ENCODE measurements at places on chromosomes 6 and 20.

- DNase-seq, result no peak
These were observed 155.3 kb upstream of the ZNF217 start for GRCh38 chr20:53748821-53749421.

DNA sequence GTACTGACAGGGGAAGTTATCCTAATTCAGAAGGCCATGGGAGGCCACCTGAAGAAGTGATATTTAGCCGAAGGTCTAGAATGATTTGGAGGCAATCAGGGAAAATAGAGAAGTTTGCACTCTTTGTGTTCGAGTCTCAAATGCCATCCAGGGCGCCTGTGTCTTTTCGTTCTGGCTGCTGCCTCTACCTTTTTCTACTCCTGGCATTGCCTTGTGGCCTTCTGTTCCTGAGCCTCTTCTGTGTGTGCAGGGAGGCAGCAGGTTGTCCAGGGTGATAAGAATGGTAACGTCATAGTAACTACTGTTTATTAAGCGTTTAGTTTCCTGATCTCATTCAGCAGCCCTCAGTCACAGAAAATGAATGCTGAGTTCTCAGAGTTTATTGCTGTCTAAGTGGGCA lies 252.1 kb downstream of the FARS2 start:
- DNase-seq, result no peak

DNA sequence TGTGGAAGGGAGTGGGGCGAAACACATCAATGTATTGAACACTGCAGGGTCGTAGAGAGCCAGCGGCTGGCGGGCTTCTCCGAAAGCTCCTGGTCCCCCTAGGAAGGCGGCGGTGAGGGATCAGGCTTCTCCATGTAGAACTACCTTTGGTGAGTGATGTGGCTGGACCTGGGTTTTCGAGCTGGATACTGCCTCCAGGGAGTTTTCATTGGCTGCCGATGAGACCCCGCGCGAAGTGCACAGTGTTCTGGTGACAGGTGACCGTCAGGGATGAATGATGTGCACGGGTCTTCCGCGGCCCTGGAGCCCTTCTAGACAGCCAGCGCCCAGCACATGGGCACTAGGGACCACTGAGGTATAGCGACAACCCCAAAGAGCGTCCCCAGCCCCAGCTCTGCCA lies 16.4 kb downstream of the ABT1 start:
- DNase-seq, result no peak

DNA sequence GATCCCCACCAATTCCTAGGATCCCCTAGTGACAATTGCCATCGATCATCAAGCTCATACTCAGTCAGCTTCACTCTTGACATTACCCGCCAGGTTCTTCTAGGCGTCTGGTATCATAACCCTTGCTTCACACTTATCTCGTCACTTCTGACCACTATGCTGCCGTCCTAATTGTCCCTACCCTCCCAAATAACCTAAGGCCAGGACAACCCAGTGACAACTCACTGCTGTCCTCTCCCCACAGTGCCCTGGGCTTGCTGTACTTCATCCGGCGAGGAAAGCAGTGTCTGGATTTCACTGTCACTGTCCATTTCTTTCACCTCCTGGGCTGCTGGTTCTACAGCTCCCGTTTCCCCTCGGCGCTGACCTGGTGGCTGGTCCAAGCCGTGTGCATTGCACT lies 3.7 kb downstream of the SYS1 start:
- no peak for DNase-seq

GRCh38 chr20:62409086-62409853 lies 2.2 kb upstream of the CABLES2 start:
- no peak for DNase-seq

- no peak for DNase-seq
These were observed 10.6 kb downstream of the NRN1 start for GRCh38 chr6:5995949-5996713.

DNA sequence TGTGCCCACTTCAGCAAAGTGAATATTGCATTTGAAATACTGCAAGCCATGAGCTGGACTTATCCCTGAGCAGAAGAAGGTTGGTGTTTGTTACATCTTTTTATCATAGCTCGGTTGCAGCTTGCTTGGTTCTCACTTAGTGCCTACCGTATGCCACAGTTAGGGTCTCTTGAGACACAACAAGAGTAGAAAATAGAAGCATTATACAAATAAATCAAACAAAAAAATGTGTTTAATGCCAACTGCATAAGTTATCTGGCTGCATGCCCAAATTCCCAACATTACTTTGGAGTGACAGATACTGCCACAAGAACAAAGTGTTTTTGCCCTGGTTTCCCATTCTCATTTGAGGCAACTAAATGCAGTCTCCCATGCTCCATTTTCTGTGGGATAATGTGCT lies 53.9 kb upstream of the LAMP5 start:
- DNase-seq, result peak; percentile 5

- no peak for DNase-seq
These were observed 126.9 kb downstream of the DHX35 start for GRCh38 chr20:39089029-39089428.

DNA sequence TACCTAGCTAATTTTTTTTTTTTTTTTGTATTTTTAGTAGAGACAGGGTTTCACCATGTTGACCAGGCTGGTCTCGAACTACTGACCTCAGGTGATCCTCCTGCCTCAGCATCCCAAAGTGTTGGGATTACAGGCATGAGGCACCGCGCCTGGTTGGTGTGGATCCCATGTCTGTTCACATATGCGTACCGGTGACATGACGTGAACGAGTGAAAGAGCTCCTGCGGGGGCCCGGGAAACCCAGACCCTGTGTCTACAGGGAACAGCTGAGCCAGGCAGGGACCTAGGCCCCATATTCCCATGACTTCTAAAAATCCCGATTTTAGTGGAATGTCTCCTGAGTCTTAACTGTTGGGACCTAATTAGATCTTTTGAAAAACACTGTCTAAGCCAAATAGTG lies 33.1 kb downstream of the VSTM2L start:
- DNase-seq, result no peak

DNA sequence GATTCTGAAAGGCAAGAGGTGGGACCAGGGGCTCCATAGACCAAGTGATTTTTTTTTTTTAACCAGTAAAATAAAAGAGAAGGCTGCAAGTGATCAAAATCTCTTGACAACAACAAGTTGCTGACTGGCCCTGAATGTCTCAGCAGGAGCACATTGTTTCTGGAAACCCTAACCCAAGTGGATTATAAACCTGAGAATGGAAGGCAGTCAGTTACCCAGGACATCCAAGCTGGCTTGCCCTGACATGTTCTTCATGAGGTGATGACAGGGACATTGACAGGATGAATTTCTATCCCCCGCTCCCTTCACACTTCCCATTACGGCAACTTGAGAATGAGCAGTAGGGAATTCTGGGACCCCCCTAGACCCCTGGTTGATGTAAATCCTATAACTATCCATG lies 49.6 kb upstream of the RIPOR2 start:
- no peak for DNase-seq

DNA sequence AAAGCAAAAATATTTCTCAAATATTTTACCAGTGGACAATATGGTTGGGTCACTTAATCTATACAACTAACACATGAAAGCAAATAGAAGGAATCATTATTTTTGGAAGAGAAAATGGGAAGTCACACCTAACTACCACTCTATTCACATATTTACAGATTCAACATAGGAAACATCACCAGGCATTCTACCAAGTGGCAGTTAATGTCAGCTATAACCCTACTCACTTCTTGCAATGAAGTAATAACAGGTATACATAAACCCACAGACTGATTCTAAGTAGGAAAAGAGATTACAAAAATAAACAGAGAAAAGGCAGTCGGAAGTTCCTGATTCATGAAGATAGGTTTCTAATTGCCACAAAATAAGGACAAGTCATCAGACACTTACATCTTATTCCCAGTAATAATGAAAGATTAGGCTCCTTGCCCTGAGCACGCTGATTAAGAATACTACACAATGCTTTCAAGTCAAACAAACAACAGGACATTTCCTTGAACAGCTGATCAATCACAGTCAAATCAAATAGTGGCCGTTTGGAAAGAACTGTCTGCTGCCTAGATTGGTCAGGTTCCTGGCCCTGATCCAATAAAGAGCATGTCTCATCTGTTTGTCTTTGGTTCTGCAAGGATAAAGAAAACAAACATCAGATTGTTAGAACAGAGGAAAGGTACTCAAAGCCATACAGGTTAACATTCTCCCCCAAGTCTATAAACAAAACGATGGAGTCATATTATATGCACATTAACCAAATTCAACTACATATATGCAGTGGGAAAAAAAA lies 79.2 kb upstream of the PLN start:
- no peak for DNase-seq

GRCh38 chr6:153312634-153313033 lies 181.6 kb upstream of the RGS17 start:
- peak; percentile 45 for DNase-seq

GRCh38 chr6:70651326-70651905 lies 16.3 kb upstream of the SMAP1 start:
- no peak for DNase-seq

DNA sequence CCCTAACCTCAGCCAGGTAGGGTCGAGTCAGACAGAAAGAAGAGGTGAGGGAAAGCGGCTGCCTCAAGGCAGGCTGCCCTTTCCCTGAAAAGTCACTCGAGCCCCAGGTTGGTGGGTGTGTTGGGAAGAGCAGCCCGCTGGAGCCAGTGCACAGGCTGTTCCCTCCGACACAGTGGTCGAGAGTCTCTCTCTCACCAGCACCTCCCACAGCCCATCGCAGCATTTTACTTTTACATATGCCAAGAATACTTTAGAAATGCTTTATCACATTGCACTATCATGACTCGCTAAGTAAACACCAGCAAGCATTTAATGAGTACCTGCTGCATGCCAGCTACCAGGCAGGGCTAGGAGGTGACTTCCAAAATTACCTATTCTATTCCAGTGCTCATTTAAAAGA lies 1.7 kb downstream of the PRPH2 start:
- no peak for DNase-seq

DNA sequence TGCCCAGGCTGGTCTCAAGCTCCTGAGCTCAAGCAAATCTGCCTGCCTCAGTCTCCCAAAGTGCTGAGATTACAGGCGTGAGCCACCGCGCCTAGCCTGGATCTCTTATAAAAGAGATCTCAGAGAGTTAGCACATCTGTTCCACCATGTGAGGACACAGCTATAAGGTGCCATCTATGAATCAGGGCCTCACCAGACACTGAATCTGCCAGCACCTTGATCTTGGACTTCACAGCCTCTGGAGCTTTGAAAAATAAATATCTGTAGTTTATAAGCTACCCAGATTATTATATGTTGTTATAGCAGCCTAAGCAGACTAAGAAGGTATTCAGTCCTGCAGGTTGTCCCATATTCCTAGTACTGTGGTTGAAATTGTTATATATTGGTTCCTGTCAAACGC lies 33.2 kb upstream of the SHLD1 start:
- no peak for DNase-seq
